DMS53 (cell line): ENCODE measurements at places on chromosomes 5 and 9.

DNA sequence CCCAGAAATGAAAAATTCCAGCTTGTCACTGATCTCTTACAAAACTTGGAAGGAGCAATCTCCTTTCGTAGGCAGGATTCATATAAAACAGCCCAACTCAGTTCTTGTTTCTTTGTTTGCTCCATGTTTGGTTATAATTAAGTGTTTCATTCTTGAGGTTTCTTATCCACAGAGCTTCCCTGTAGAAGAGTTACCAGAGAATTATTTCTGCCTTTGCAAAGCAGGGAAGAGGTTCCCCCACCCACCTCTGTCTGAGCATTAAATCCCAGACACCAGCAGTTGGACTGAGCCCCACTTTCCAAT is 34.1 kb upstream of the RAI14 start:
- DNase-seq, result no peak

DNA sequence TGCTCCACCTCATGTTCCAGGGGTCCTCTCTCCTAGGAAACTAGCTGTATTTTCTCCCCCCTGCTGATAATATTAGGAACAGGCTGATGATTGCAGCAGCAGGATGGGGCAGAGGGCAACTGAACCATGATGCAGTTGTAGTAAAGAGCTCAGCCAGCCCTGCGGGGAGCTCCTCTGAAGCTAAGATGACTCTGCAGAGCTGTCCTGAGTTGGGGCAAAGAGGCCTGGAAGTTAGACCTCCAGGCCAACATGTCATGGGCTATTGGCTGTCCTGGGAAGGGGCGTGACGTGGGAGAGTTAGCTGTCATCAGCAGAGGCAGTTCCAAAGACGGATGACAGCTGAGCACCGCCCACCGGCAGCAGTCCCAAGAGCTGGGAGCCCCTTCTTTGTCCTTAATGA is 6.6 kb upstream of the FBP1 start:
- DNase-seq, result no peak

- no peak for DNase-seq
These were observed 10.7 kb downstream of the NKD2 start for GRCh38 chr5:1019001-1019905.

- no peak for DNase-seq
These were observed 2.7 kb upstream of the ZNF618 start for GRCh38 chr9:113873446-113873845.

DNA sequence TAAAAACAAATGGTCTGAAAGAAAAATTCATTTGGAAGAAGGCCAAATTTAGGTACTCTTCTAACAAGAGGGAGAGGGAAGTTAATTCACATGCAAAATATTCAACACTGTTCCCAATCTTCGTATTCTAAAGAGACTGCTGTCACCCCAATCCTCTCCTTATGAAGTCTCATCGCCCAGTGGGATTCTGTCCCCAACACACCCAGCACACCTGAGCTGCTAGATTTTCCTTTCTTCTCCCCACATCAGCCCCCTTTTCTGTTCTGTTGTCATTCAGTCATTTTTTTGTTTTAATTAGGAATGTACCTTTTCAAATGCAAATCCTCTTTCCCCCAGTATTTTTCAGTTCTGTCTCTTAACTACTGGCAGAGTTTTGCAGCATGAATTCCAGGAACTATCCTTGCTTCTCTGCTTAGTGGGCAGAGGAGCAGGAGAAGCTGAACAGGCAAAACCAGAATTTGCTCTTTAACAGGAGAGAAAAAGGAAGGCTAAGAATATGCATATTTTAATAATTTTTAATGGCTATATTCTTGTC is 366.9 kb downstream of the MAN2A1 start:
- no peak for DNase-seq

- no peak for DNase-seq
These were observed 295.1 kb downstream of the ISL1 start for GRCh38 chr5:51678330-51678729.

DNA sequence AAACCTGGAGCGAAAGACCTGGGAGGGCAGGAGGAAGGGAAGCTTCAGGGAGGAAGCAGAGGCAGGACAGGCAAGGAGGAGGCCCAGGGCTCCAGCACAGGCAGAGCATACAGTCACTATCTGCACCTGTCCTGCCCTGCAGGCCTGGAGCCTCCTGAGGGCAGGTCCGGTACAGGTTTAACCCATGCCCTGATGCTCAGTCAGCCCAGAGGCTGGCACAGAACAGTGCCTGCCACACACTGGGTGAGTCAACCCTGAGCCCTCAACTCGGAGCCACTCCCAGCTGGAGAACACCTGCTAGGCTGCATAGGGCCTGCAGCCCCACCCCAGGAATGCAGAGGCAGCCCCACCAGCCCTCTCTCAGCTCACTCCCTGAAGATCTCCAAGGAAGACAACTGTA is 161.5 kb upstream of the PHYKPL start:
- DNase-seq, result no peak
